ENCODE measurements at places on chromosomes 1 and 21.

DNA sequence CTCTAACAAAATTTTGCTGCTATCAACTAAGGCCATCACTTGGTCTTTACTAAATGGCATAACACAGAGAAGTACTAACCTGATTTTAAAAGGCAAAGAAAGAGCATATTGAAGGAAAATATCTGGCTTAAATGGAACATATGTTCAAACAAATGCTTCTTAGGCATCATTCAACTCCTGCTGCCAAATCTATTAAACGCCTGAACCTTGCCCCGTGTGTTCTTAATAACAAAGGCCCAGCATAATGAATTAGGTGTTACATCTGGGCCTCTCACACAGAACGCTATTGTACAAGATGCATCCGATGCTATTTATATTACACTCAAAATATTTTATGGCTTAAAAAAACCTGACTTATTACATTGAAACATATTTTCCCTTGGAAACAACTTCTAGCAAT, 48.4 kb downstream of the B3GALNT2 start:
- DNase-seq, result no peak

- no peak for DNase-seq
These were observed 104.1 kb downstream of the DENND1B start for GRCh38 chr1:197671140-197671539.

DNA sequence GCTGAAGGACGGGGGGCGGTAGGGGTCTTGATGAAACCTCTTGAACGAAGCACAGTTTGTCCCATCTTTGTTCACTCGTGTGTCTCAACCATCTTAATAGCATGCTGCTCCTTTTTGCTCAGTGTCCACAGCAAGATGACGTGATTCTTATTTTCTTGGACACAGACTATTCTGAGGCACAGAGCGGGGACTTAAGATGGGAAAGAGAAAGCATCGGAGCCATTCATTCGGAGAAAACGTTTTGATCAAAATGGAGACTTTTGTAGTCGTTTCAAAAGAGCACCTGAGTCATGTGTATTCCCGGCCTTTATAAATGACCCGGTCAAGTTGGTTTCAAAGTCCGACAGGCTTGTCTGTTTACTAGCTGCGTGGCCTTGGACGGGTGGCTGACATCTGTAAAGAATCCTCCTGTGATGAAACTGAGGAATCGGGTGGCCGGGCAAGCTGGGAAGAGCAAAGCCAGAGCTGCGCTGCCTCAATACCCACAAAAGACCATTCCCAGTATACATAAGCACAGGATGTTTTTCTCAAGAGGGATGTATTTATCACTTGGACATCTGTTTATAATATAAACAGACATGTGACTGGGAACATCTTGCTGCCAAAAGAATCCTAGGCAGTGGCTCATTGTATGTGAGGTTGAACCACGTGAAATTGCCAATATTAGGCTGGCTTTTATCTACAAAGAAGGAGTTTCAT, 18.5 kb downstream of the ETS2 start:
- DNase-seq, result no peak

DNA sequence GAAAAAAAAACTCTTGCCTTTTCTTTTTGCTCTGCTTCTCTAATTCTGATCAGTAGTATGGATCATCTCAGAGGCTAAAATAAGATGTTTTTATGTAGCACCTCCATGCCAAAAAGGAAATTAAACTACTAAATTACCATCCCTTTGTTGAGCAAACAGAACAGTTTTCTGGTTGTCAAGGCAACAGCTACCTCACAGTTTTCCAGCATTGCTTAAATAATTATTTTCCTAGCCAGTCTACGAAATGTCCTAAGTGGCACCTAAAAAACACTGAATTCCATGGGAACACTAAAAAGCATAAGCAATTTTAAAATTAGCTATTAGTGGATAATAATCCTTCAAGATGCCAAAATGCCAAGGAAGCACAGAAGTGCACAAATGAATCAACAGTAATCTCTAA, 61.7 kb downstream of the ARID4B start:
- DNase-seq, result no peak

DNA sequence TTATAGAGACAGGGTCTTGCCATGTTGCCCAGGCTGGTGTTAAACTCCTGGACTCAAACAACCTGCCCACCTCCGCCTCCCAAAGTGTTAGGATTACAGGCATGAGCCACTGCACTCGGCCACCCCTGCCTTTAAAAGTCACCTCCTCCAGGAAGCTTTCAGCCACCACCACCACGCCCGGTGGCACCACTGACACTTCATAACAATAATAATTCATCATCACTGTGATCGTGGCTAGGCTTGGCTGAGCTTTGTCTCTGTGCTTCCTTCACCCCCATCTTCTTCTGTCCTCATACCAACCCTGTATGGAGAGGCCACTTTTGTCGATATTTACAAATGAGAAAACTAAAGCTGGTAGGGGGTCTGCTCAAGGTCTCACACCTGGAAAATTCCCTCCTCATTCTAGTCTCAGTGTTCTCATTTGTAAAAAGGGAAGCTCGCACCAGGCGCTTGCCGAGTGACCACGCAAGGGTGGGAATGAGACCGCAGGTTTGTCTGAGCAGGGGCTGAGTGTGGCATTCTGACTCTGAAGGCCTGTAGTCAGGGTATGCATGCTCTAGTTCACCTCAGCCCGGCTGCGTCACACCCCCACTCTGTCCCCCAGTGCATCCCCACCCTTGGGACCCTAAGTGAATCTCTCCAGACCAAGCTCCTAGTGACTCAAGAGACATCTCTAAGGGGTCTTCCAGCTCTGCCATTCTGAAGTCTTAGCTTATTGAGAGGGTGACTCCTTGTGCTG, 12.9 kb upstream of the EPHA2 start:
- DNase-seq, result no peak

- DNase-seq, result no peak
These were observed 43.1 kb downstream of the ATP2B4 start for GRCh38 chr1:203669739-203670138.

- no peak for DNase-seq
These were observed 64.4 kb upstream of the LAPTM5 start for GRCh38 chr1:30822006-30822405.

Data from stimulated activated effector memory CD8-positive, alpha-beta T cell treated with anti-CD3 and anti-CD28 coated beads, Interleukin-12 subunit alpha, Interleukin-12 subunit beta, amount 100 ng/mL, for 72 hours (primary cell).